ENCODE measurements at places on chromosomes 5 and 9.

- DNase-seq: no peak
Measured at GRCh38 chr9:84435902-84436301, 95.3 kb upstream of the SLC28A3 start.

- peak; percentile 59 for DNase-seq
Measured at GRCh38 chr5:134101686-134102439, 12.6 kb upstream of the TCF7 start.

DNA sequence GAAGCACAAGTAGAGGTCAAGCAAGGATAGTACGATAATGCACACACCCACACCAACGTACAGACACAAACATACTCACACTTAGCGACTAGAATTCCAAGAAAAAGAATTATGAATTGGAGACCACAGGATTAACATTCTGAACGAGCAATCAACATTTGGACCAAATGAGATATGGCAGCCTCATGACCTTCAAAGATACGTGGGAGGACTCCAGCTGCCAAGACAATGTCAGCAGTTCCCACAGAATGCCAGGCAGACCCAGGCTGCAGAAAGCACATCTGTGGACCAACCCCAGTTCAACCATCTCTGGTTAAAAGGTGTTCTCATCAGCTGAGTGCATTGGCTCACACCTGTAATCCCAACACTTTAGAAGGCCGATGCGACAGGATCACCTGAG, 187.6 kb upstream of the GRAMD2B start:
- DNase-seq: no peak

DNA sequence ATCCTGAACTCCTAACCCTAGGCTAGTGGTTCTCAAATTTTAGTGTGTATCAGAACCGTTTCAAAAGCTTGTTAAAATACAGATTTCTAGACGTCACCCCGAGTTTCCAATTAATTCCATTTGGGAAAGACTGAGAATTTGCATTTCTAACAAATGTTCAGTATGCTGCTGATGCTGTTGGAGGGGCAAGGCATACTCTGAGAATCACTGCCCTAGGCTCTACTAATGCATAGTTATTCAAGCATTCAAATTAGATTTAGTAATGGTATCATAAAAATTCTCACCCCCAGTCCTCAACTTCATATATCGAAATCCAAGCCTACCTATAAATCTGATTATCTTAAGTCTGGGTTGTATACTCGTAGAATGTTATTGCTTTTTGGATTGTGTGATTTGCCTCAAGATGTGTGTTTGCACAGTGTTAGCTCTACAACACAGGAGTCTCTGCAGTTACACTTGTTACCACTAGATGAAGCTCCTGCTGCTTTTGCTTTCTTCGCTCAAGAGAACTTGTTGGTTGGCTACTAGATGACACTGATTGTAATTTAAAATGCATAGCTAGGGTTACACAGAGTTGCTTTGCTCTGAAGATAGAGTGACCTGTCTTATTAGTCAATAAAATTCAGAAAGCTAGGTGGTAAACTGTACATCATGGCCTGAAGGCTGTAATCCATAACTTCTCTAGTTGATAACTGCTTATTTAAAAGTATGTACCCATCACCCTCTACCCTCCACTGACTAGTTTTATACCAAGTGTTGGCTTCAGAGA, 7.5 kb upstream of the ERAP2 start:
- peak; percentile 75 for DNase-seq

DNA sequence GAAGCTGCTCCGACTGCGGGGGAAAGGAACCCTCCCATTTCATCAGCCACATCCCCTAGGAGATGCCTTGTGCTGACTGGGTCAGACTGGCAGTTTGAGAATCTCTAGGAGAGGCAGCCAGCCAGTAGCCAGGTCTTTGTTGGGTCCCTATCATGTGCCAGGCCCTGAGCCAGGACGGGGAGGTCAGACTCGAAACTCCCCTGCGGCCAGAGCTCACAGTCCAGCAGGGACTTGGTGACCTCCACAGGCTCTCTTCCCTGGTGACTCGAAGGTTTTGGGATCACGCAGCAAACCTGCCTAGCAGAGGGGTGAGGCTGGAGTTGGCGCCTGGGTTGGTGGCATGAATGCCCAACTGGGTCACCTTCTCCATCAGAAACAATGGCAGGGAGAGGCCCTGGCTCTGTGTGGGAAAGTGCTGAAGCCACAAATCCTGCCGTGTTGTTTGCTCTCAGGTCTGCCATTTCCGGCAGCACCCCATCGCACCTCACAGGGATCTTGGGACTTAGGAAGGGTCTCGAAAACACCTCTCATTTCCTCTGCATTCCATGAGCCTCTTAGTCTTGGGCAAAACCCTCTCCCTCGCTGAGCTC, 14.4 kb upstream of the ORM1 start:
- no peak for DNase-seq

DNA sequence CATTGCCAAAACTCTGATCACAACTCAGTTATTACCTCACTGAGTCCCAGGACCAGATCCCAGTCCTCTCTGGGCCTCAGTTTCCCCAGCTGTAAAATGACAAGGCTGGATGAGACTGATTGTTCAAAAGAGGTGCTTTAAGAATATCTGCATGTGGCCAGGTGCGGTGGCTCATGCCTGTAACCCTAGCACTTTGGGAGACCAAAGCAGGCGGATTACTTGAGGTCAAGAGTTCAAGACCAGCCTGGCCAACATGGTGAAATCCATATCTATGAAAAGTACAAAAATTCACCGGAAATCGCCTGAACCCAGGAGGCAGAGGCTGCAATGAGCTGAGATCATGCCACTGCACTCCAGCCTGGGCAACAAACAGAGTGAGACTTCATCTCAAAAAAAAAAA, 8.3 kb downstream of the ATOX1 start:
- no peak for DNase-seq

DNA sequence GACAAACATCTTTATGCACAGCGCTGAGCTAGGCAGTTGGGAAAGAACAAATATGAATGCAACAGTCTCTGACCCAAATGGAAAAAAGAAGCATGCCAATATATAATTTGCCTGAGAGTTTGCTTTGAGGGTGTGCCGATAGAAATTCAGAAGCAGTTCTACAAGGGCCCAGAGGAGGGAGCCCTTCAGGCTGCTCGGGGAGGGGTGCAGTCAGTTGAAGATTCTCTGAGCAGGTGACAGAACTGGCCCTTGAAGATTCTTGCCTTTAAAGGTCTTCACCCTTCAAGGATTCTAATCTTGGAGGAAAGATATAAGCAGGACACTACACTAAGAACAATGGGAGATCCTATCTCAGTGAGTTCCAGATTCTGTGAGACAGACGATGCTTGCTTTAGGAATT, 3.7 kb upstream of the PAPPA start:
- peak; percentile 45 for DNase-seq

DNA sequence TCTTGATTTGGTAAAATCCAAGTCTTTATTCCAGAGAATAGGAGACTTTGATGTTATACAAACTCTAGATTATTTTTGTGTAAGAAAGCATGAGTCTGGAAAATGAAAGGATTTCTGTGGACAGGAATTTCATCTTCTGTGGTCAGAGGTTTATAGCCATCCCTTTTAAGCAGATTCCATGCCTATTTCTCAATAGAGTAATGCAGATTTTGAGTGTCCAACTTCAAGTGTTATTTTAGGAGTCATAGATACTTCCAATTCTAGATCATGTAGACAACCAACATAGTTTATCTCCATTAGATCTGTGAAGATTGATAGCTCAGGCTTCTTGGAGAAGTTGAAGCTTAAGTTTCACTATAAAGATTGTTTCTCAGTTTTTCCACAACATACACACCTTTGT, 379.7 kb downstream of the PSAT1 start:
- DNase-seq: peak; percentile 57

DNA sequence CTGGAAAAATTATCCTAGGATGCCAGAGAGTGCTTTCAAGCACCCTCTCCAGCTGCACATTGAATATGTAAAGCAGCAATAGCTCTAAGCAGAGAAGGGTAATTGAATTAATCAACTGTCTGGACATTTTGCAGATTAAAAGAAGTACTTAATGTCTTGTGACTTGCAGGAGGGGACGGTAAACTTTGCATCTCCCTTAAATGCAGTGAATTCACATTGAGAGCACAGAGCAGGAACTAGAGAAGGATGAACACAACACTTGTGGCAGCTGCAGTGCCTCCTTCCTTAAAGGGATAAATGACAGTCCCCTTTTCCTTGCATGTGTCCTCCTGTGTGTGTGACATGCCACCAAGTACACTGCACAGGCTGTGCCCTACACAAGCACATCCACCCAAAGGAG, 7.4 kb upstream of the CDK5RAP2 start:
- DNase-seq: no peak

DNA sequence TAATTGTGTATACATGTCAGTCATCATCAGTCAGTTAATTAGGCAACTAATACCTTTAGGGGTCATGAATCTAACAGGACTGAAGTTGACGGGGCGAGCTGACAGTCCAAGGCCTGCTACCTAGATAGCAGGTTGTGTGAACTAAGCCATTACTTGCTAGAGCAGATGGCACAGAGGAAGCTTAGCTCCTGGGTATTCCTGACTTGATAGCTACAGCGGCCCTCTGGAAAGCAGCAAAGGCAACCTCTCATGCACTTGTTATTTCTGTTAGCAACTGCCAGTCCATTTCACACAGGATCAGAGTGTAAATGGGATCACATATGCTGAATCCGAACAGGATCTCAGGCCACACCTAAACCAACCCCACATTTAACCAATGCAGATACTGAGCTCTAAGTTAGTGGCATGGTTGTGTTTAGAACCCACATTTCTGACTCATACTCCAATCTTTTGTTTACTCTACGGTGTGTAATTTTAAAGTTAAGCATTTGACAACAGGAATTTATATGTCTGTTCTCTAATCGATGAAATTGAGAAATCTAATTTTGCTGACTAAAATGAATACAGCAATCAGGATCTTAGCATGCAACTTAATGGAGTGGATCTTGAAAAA, 521.3 kb upstream of the ZNF608 start:
- DNase-seq: peak; percentile 11

DNA sequence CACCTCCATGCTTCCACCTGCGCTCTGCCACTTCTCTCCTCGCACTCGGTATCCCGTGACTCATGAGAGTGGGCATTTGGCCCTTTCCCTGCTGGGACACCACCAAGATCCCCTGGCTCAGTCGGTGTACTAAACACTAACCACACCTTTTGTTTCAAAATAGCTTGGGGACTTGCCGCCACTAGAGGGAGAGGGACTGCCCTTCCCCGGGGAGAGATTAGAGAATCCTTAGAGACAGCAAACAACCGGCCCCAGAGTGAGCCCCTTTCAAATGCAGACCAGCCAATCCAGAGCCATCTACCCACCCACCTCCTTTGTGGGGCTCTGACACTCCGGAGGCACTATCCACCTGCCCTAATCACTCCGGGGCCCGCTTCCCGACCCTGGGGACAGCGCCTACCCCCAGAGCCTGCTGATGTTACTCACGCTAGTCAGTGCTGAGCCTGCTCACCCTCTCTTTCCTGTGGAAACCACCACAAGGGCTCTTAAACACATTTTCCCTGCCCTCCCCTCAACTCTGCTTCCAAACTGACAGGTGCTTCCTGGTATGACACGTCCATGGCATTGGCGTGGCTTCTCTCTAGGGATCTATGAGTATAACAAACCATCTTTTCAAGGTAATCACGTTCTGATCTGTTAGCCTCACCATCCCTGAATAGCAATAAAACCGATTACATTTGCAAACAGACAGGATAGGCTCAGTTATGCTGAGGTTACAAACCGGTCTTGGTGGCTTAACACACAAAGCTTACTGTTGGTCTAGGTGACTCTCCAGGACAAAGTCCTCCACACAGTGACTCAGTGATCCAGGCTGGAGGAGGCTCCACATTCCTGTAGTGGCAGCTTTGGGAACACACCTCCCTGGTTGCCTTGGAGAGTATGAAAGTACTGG, 180.1 kb upstream of the MVB12B start:
- DNase-seq: peak; percentile 19

- peak; percentile 15 for DNase-seq
Measured at GRCh38 chr5:92371171-92371888, 988.2 kb upstream of the ARRDC3 start.

- DNase-seq: no peak
Measured at GRCh38 chr5:124516567-124516966, 229.9 kb downstream of the ZNF608 start.

DNA sequence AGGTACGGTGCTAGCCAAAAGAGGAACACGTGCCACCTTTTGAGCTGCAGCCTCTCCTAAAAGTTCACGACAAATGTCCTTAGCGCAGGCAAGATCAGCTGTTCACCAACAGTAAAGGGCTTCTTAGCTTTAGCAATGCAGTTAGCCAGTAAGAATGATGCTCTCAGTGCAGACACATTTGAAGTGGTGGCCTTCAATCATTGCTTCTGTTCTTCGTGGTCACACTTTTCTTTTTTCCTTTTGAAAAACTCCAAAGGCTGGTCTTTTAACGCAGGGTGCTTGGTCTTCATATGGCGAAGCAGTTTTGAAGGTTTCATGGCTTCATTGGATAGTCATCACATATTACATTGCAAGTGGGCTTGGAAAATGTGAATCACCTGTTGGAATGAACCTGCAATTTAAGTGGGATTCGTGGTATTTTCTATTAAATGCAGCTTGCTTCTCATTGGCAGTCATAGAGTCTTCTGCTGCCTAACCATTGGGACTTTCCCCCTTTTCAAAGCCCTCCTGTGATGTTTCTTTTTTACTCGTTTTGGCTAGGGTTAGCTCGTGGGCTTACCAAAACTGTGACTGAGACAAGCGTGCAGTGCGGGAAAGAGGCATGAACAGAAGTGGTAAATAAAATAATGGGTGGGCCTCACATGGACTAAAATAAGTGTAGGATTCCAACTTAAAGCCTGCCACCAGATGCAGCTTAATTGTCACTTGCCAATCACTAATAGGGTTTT, 100.9 kb downstream of the MRPL36 start:
- DNase-seq: no peak

GRCh38 chr9:130530938-130531337, 48.4 kb upstream of the FUBP3 start:
- no peak for DNase-seq

DNA sequence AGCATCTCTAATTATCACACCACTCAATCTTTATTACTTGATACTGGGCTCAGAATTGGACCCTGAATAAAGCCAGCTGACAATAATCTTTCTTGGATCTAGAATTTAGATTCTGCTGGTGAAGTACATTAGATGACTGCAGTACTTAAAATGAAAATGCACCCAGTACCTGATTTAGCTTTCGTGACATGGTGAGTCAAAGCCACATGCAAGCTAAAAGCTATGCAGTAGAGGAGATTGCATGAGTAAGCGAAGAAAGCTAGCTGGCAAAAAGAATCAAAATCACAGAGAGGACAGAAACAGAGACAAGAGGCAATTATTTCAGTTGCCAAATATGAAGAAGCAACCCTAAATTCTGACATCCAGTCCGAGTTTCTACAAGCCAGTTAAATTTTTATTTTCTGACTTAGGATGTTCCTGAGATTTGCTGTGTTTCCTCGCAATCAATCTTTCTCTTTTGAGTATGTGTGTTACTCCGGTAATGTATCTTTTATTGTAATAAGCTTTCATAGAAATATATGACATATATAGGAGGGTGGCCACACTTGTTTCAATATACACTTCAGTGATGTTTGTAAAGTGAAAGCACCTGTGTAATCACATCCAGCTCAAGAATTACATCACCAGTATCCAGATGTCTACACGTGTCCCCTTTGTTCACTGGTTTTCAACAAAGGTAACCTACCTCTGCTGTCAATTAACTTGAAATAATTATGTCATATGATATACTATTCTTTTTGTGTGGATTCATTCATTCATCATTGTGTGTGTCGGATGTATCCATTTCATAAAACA, 101.7 kb downstream of the CDH18 start:
- DNase-seq: peak; percentile 52

- no peak for DNase-seq
Measured at GRCh38 chr9:35650341-35651158, at the start of gene SIT1. Gene SIT1, minus strand, starts transcription at chr9:35650931. Its CDS starts 78 bp downstream, at chr9:35650853.

Data from astrocyte of the hippocampus (primary cell).